ENCODE measurements at places on chromosomes 2 and 18.

DNA sequence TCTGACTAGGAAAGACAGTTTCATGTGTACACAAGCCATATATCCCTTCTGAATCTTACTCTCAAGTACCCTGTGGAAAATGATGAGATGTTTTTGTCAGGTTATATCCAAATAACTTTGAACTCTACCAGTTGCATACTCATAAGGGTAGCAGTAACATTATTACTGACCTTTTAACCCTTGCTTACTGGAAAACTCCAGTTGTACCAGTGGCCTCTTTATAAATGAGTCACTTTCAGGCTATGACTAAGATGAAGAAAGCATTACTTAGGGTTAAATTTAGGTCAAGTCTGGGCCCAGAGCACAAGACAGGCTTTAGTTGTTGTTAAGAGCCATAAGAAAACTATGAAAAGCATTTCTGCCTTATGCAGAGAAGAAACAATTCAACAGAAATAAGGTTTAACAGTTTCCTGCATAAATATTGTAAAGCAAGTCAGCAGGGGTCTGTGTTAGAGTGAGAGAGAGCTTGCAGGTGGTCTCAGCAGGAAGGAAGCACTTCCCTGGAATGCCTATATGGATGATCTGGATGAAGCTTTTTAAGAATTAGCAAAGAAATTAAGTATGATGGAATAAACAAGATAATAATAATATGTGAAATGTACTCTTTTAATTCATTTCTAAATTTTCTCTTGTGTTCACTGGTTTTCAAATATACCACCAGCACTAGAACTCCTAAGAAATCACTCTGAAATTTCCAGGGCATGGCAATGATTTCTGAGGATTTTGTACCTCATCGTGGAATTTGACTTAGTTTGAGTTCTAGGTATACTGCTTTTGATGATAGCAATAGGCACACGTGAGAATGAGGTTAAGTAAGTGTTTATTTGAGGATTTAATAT is 126.6 kb downstream of the UBE2E3 start:
- no peak for DNase-seq

- DNase-seq, result no peak
Observed at GRCh38 chr18:32301361-32301760, 111.5 kb downstream of the MEP1B start.

- DNase-seq, result no peak
Observed at GRCh38 chr18:79800371-79801180, 2.8 kb downstream of the KCNG2 start.

DNA sequence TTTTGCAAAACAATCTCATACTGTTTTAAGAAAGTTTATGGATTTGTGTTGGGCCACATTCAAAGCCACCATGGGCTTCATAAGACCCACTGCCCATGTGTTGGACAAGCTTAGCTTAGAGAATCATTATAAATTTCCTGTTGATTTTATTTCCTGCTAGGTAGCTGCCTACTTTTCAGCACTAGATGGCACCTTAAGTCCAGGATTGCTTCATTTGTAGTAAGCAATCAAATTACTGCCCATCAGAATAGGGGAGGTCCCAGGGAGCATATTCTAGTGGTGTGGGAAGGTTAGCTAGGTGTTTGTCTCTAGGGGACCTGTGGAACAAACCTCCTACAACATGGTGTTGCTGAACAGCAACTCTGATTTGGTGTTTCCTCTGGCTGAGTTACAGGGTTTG is 11.0 kb upstream of the DCDC2C start:
- DNase-seq, result no peak

DNA sequence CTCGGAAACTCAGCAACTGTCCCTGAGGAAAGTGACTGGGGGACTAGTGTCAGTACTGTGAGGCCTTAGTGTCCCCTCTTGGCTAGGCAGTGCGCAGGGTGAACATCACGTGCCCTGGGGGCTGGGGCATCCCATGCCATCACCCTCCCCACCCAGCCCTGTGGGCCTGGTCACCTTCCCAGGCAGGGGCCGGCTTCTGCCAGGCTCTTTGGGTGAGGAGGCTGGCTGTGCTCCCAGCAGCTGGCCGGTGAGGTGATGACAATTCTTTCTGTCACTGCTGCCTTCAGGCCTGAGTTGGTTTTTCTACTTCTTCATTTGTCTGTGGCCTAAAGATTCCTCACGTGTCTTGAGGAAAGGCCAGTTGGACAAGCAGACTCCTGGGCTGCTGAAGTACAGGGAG is 180.8 kb downstream of the KLHL29 start:
- no peak for DNase-seq

- DNase-seq, result no peak
Observed at GRCh38 chr2:182324665-182325064, 102.2 kb downstream of the PDE1A start.

DNA sequence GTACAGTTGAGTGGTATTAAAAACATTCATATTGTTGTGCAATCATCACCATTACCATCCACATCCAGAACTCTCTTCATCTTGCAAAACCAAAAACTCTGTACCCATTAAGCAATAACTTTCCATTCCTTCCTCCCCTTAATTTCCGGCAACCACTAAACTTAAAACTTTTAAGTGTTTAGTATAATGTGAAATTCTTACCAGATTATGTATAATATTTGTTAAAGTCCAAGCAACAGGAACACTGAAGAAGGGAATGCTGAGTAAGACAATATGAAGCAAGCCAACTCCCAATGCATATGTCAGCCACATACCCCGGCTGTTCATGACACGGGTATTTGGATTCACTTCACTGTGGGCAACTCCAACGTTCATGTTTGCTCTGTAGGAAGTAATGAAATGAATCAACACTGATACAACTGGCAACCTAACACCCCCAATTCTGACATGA is 1.9 kb downstream of the ORMDL1 start:
- no peak for DNase-seq
